ENCODE measurements at places on chromosomes 2 and 18.

DNA sequence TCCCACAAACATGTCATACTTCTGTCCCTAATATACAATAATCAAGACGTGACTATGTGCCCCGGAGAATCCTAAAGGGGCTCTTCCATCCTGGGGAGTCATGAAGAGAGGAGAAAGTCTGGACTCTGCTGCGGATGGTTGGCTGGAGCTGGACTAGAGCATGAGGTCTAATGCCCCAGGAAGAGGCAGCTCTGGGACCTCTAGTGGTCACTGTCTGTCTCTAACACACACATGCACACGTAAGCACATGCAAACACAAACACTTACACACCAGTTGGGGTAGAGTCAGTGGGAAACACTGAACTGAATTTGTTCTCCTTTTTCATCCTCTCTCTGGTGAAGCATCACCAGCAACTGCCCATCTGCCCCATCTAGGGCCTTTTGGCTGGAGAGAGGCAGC is 271.6 kb downstream of the TDRD15 start:
- DNase-seq = no peak

DNA sequence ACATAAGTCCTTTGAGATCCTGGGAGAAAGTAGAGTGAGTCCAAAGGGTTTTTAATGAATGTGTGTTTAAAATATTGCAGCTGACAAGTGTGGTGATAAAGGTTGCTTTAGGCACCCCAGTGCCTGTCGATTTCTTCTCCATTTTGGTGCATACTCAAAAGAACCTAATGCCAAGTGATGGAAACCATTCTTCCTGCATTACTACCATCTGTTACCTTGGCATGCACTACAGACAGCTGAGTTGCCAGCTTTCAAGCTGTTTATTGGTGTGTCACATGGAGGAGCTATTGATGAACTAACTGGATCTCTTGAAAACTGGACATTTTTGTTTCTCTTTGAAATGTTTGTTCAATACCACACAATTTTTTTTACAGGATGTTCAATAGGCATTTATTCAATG is 350.0 kb downstream of the AKAIN1 start:
- DNase-seq = no peak

DNA sequence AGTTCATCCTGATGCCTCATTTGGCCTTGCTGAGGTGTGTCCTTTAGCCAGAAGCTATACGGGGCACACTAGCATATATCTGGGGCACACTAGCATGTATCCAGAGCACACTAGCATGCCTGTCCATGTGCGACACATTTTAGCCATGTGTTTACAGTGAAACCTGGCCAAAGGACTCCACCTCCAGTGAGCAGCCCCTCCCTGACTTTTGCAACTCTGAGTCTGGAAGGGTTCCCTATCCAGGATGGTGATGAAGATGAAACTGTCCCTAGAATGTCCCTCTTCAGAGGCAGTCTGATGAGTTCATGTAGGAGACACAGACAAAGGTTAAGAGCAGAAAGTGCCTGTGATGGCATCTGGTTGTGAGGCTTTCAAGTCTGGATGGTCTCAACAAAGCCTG is 61.4 kb upstream of the LGALSL start:
- DNase-seq = no peak

DNA sequence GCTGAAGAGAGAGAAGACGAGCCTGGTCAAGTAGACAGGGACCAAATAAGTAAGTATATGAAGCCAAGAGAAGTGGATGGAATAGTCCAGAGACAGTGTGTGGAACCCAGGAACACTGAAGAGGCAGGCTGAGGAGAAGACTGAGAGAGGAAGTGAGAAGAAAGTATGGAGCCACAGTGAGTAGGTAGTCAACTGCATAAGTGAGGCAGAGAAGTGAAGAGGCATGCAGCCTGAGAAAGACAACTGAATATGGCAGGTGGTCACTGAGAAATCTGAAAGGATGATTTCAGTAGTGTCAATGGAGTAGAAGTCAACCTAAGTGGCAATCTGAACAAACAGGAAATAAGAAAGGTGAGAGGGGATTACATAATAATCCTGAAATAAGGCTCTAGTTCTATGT is 55.4 kb downstream of the CWC22 start:
- DNase-seq = no peak

DNA sequence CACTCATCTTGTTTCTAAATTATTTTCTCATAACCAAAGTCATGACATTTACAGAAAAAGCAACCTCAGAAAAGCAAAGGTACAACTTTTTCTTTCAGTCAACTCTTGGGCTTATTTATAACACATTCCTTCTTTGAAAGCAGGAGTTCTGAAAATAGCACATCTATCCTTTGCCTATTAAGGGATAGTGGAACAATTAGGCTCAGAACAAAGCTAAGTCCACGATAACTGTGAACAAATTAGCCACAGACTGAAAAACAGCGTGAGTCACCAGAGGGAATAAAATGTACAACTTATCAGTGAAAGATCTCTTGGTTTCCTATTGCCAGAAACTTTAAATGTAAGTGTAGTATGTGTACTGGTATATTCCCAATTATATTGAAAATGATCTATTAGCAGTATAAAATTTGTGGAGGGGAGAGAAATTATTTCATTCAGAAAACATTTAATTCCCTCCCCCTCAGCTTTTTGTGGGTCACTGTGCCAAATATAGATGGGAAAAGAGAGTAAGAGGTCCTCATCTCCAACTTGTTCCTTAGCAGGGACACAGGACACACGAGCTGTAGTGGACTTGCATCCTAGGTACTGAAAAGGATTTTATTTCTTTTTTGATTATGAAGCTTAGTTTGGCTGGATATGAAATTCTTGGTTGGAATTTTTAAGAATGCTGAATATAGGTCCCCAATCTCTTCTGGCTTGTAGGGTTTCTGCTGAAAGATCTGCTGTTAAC is 15.4 kb upstream of the MATN3 start:
- DNase-seq = no peak

GRCh38 chr2:47437287-47437686 is 34.3 kb downstream of the MSH2 start:
- DNase-seq = no peak

DNA sequence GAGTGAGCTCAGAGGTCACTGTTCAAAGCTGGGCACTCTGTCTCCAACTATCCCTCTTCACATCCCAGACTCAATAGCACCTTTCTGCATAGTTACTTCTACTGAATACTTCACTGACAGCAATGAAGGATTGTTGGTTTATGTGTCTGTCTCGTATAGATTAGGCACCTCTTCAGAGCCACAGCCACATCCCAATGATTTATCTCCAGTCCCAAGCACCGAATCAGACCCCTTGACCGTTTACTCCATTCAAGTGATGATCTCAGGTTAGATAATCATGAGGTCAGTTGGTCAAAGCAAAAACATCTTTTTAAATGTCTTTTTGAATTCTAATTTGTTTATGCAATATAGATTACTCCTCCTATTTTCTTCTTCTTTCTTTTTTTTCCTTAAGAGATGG is 14.7 kb downstream of the NEDD4L start:
- no peak for DNase-seq

Data from NCI-H345 (cell line).